ENCODE measurements at places on chromosomes 2 and 18. TPM values are rescaled to one million over a fixed set of nuclear protein-coding genes. Genes with fewer than 3 reads are reported as not detected.

The AQP4 gene
- total RNA-seq: 1.9 TPM

The LYPD6 gene
- 0.08 TPM for total RNA-seq

The RBM43 gene
- total RNA-seq: 1.5 TPM

The RAB27B gene
- total RNA-seq: 0.16 TPM

The SOWAHC gene
- total RNA-seq: 2.3 TPM

The LDLRAD4 gene
- total RNA-seq: 43.3 TPM

The IL18RAP gene
- total RNA-seq: 0.30 TPM

The FAM237A gene
- total RNA-seq: not detected

The UGT1A5 gene
- not detected for total RNA-seq

The SPIRE1 gene
- total RNA-seq: 42.4 TPM

The PAIP2B gene
- 76.6 TPM for total RNA-seq

The BABAM2 gene
- total RNA-seq: 58.9 TPM

The YPEL5 gene
- 63.6 TPM for total RNA-seq

The WDFY1 gene
- 12.6 TPM for total RNA-seq

The M1AP gene
- total RNA-seq: not detected

The AP1S3 gene
- 0.47 TPM for total RNA-seq

The POU3F3 gene
- total RNA-seq: 0.11 TPM

The ILKAP gene
- 26.5 TPM for total RNA-seq

The SOX11 gene
- total RNA-seq: 0.93 TPM

The FRZB gene
- 2.2 TPM for total RNA-seq

The AKAIN1 gene
- not detected for total RNA-seq

The GKN1 gene
- not detected for total RNA-seq

The GNLY gene
- 1.5 TPM for total RNA-seq

The MDH1B gene
- 0.69 TPM for total RNA-seq

The COL4A4 gene
- total RNA-seq: 8.9 TPM

The NCKAP5 gene
- total RNA-seq: 6.0 TPM

The PLB1 gene
- 2.4 TPM for total RNA-seq

The OTOS gene
- total RNA-seq: not detected

The RFTN2 gene
- 5.6 TPM for total RNA-seq

The SAG gene
- not detected for total RNA-seq

The IHH gene
- not detected for total RNA-seq

The SERPINB11 gene
- not detected for total RNA-seq

The GATA6 gene
- 60.9 TPM for total RNA-seq

The GCG gene
- not detected for total RNA-seq

The HOXD4 gene
- not detected for total RNA-seq

The ALKAL2 gene
- 1.1 TPM for total RNA-seq

The SPP2 gene
- not detected for total RNA-seq

The MAP3K19 gene
- total RNA-seq: not detected

The FHOD3 gene
- total RNA-seq: 346 TPM

The TRAF3IP1 gene
- total RNA-seq: 14.6 TPM

The KCNK3 gene
- 3.2 TPM for total RNA-seq

The PIKFYVE gene
- 13.9 TPM for total RNA-seq

The HMSD gene
- total RNA-seq: not detected

The DNAJC5G gene
- total RNA-seq: 1.2 TPM

The UGT1A9 gene
- total RNA-seq: not detected

The PRR30 gene
- total RNA-seq: not detected

The HOXD13 gene
- not detected for total RNA-seq

The ZDBF2 gene
- total RNA-seq: 8.3 TPM

The GPR75 gene
- 0.82 TPM for total RNA-seq

The IL1B gene
- 0.27 TPM for total RNA-seq

The PKDCC gene
- total RNA-seq: 88.7 TPM

The PLEKHH2 gene
- total RNA-seq: 1.3 TPM

The TNS1 gene
- 828 TPM for total RNA-seq
